ENCODE measurements at places on chromosomes 4 and X.

DNA sequence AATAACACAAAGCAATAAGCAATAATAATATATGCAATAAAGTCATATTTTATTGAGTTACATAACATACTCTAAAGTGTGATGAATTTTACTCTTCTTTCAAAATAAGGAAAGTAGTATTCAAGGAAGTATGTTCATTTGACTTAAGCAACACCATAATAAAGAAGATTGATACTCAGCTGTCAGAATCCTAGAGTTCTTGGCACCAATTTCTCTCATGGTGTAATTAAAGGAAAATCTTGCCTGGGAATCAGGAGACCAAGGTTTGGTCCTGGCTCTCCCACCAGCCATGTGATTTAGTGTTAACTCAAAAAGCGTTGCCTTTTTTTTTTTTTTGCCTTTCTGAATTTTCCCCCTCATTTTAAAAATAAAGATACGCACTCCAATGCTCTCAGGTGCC is 17.1 kb downstream of the MYOZ2 start:
- no peak for DNase-seq

- DNase-seq: no peak
These were observed 46.6 kb downstream of the CD40LG start for GRCh38 chrX:136694431-136695087.

GRCh38 chr4:154707877-154708276 is 35.9 kb upstream of the LRAT start:
- DNase-seq: no peak

GRCh38 chr4:118872181-118872580 is 16.5 kb upstream of the SYNPO2 start:
- DNase-seq: no peak

GRCh38 chrX:136325377-136325776 is 24.6 kb downstream of the ADGRG4 start:
- DNase-seq: no peak

DNA sequence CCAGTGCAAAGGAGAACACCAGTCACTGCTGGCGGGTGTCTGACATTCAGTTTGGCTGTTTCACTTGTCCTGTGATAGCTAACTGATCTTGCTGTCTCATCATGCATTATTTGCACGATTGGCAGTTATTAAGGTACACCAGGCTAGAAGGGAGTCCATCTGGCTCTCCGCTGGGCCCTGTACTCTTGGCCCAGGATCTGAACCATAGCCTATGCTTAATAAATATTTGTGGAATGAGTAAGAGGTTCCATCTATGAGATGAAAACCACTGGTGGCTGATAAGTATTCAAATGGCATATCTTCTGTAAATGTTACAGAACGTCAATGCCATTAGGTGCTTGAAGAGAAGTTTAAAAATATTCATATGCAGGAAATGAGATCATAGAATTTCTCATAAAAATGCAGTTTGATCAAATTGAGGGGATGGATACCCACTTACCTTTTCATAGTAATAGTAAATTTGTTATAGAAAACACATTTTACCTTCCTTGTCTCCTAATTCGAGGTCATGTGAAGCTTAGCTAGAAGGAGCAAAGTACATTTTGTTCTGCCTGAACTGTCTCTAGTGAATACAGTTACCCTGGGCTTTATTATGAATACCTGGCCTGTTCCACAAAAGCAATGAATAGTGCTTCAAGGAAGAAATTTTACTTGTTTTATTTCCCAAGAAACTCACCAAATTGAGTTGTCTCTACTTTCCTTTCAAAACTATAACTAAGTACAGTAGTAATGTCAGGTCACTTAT is 213.5 kb downstream of the CBR4 start:
- no peak for DNase-seq

- no peak for DNase-seq
These were observed 14.8 kb upstream of the SPARCL1 start for GRCh38 chr4:87543835-87544461.

DNA sequence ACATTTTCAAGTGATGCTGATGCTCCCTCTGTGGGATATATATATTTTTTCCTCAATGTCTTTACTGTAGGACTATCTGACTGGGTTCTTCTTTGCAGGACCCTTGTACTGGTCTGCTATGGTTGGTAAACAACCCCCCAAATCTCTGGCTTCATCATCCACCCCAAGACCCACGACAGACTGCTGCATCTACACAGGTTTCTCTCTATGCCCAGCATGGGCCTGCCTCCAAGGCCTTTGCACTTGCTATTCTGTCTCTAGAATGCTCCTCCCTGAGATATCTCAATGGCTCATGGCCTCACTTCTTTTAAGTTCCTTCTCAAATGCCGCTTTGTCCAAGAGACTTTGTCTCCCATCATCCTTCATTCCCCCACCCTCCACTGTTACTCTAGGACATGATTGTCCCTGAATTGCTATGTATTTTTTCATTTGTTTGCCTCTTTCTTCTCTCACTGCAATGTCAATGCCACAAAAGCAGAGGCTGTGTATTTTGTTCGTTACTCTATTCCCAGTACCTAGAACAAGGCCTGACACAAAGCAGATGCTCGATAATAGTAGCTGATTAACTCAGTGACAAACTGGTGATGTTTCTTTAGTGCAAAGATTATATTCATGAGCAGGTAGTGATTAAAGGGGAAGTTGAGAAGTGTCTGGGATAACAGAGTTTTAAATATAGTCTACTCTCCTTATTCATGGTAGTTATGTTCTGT is 6.6 kb downstream of the EVC start:
- DNase-seq: no peak

DNA sequence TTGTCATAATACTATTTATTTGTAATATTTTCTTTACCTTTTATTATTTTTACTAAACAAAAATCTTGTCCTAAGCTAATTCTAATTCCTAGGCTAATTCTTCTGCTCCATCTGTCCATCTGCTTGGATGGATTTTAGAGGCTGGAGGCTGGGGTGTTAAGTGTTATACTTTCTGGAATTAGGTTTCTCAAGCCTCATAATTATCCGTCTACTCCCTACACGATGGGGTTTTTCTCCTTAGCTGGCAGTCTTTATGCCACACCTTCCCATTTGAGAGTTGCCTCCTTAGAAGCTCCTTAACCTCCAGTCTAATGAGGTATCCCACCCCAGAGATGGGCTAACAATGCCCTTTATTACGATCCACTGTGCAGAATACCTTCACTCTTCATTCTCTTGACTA is 37.6 kb upstream of the LGI2 start:
- no peak for DNase-seq

DNA sequence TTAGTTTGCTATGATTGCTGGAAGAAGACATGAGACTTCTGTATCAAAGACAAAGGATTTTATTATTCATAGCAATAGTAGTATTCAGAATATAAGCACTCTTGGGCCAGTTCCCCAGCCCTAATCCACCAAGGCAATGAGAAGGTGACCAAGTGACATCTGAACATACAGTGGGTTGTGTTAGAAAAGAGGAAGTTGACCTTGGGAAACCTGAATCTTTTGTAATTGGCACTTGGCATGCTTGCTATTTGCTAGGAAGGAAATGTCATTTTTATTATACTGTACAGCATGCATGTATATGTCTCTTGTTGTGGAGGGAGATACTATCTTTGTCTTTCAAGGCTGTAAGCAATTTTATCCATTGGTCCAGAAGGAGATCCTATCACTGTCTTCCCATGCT is 216.1 kb upstream of the FAT1 start:
- DNase-seq: no peak

DNA sequence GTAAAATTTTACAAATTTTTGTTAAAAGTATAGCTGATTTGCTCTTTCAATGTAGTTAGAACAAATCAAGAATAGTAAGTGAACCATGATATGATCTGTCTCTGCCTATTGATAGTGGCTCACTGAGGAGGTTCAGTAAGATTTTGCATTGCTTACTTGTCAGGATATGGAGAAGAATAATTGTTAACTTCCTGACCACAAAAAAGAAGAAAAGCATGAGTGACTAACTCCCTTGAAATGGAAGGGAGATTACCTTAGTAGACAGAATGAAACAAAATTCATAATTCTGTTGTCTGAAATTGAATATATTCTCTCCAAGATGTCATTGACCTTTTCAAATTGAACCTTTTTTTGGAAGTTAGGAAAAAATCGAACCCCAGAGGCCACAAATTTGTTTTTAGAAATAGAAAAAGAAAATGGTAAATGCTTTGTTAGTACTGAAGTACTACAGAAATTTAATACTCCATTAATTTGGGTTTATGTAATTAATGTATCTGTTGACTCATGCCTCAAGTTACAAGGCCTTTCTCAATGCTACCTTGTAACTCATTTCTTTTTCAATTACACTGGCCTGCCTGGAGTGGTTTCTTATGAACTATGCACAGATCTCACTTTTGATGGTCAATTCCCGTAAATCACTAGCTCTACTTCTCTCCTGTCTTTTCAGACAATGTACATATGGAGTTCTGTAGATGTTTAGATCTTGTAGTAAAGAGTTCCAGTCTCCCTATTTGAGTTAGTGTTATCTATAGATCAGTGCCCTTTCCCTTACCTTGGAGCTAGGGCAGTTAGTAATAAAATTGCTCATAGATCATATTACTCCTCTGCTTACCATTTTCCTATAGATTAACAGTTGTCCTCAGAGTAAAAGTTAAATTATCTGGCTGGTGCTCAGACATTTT is 139.3 kb downstream of the TLL1 start:
- no peak for DNase-seq

- DNase-seq: no peak
These were observed 111.3 kb upstream of the PAQR3 start for GRCh38 chr4:79050541-79050880.

Measured in left hindlimb (tissue), 1 donor.